ENCODE measurements at places on chromosomes 1 and 21. TPM values are rescaled to one million over a fixed set of nuclear protein-coding genes. Genes with fewer than 3 reads are reported as not detected.

DNA sequence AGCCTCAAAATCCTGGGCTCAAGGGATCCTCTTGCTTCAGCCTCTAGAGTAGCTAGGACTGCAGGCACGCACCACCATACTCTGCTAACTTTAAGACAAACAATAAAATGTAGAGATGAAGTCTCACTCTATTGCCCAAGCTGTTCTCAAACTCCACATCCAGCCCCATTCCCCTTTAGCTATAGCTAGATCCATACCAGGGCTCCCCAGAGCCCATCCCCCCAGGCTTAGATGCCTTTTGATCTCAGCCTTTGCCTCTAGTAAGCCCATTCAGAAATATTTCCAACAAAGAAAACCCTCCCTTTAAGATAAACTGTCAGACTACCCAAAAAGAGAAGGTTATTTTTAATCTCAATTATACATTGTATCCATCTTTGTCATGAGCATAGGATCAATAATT is 325.4 kb downstream of the CHRM3 start:
- no peak for DNase-seq

DNA sequence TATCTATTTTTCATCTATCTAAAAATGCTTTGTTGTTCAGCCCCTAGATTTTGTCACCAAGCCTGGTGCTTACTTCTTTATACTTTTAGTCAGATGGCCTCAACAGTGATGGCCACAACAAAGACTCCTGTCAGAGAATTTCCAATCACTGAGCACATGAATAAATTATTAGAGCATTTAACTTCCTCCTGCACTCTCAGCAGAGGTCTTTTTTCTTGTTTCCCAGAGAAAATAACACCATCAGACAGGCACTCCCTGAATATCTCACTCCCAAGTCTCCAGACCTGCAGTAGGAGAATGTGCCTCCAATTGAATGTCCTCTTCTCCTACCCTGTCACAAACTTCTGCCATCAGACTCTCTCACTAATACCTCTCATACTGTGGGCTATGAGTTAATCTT is 616.0 kb upstream of the NR5A2 start:
- no peak for DNase-seq

Gene CYB5RL
- 10.8 TPM for total RNA-seq

DNA sequence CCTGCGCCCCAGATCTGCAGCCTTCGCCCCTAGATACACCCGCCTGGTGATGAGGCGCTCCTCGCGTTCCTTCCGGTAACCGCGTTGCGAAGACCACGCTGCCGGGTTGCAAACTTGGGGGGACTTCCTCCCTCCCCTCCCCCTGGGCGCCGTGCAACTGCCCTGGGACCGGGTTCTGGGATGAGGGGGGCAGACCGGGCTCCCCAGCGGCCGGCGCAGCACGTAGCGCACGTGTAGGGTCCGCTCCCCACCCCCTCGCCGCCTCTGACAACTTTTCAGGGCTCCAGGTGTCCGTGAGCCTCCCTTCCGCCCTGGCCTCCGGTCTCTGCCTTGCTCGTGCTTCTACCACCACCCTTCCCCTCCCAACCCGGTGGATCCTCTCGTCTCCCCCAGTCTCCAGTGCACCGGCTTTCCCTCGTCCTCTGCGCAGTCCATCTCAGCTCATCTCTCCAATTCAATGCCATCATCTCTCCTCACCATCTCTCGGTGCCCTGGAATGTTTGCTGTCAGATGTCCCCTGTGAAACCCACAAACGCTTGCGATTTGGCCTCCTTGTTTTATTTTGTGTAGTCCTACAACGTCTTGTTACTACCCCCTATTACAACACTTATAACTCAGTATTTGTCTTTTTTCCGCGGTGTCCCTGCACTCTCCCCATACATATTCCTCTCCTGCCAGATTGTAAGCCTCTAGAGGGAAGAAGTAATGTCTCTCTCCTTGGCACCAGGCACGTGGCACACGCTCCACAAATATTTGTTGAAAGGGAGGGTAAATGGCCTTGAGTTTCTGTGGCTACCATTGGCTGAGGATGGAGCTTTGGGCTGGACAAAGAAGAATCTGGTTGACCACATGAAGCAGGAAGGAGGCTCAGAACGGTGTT is 782 bp downstream of the PCAT6 start:
- DNase-seq = peak; percentile 37

Gene VTCN1
- total RNA-seq = not detected

Gene NCAM2
- total RNA-seq = not detected

Gene RIPPLY3
- not detected for total RNA-seq

Gene OR2M5
- not detected for total RNA-seq

DNA sequence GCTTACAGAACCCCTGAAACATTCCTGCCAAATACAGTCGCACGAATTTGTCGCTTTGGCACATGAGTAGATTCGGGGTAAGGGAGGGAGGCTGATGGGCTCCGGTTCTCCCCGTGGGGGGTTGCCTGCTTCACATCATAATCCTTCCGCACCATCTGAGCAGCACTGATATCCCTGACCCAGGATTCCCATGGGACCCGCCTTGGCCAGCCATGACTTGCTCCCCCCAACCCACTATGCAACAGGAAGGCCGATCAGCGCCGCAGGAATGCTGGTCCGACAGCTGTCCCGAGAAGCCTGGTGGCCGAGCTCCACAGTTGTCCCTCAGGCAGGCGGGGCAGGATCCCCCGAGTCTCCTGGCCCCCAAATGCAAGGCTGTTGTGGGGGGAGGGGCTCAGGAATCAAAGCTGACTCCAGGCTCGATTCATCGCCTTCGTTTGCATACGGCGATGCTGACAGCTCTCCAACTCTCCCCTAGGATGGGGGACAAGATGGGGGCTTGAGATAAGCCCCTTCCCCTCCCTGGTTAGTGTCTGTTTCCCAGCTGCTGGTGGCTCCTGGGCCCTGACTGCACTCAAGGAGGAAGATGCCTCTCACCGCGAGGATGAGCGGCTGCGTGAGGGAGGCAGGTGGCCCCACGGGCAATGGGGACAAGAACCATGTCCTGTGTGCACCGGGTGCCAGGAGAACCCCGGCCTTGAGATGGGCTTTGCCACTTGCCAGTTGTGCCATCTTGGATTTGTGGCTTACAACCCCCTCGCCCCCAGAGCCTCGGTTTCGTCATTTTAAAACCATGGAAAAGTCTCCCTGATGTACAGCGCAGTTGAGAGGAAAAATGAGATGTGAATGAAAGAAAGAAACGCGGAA is 9.3 kb downstream of the DRAXIN start:
- DNase-seq = no peak

DNA sequence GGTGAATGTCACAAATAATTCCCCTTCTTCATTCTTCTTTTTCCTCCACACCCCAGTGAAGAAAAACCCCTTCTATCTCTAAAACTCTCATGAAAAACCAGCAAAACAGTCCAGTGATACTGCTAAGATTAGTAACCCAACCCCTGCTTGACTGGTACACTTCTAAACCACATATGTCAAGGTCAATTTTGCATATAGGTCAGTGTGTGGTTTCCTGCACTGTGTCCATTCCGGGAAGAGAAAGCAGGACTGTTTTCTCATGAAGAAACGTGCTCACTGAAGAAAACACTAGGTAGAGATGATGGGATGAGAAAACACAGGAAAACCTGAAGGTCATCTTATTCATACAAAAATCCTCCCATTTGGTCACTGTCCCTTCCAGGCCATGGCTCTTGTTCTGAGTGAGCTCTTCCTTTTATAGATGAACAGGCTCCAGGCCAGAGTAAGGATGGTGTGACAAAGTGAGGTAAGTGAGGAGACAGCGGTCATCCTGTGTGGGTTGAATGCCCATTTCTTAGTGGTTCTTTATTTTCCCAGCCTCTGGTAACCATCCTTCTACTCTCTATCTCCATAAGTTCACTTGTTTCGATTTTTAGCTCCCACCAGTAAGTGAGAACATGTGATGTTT is 122.7 kb downstream of the FASLG start:
- DNase-seq = no peak

- DNase-seq = no peak
Observed at GRCh38 chr1:230149751-230150584, 82.9 kb downstream of the GALNT2 start.

Gene FCAMR
- total RNA-seq = not detected

GRCh38 chr1:7784492-7785071 is 491 bp downstream of the PER3 start:
- DNase-seq = no peak

DNA sequence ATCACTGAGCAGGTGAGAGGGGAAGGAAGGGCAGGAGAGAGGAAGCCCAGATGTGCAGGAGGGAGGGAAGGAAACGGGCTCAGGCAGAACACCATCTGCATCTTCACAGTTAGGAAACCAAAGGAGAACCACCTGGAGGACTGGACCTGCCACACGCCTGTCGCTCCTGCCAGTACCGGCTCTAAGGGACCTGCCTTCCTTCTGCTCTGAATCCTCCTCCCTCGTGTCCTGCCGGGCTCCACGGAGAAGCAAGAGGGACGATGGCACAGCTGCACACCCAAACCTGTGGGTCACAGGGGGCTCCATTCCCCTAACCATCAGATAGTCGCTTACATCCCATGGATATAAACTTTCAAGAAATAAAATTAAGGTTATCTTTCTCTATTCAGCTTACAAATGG is 56.1 kb downstream of the TOR1AIP2 start:
- DNase-seq = no peak

- DNase-seq = no peak
Observed at GRCh38 chr1:30679201-30679975, 44.0 kb downstream of the MATN1 start.

DNA sequence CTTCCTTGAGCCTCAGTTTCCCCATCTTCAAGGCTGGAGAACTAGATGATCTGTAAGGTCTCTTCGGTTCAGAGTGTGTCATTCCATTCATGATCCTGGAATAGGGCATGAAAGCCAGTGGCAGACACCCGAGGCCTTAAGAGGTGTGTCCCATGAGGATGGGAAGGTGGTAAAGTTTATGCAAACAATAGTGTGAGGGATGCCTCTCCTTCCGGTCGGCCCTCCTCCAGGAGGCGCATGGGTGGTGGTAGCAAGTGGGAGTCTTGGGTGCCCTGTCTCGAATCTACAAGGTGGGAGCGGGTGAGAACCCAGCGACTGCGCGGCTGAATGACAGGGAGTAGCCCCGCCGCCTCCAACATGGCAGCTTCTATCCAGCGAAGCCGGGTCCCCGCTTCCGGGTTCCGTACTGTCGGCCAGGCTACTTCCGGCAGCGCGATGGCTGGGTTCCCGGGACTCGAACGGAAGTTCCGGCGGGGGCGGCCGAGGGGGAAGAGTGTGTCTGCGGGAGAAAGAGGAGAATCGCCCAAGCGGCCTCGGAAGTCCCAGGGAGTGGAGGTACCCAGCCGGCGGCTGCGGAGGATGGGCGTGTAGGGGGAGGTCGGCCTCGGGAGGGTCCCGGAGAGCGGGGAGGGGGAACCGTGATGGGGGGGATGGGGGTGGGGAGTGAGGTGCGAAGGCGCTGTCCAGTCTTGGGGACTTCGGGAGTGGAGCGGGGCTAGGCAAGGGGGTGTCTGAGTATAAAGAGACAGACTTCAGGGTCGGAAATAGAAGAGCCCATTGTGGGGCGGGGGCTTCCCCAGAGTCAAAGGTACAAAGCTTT is at the start of gene LYPLA2:
TSS of gene LYPLA2 (plus strand) at position 450 of the 820 bp plus-strand sequence. CDS start 1,538 bp downstream, outside the sequence.
- DNase-seq = peak; percentile 91

- no peak for DNase-seq
Observed at GRCh38 chr1:97989094-97989680, 68.4 kb upstream of the DPYD start.

Gene GPR52
- 2.9 TPM for total RNA-seq

DNA sequence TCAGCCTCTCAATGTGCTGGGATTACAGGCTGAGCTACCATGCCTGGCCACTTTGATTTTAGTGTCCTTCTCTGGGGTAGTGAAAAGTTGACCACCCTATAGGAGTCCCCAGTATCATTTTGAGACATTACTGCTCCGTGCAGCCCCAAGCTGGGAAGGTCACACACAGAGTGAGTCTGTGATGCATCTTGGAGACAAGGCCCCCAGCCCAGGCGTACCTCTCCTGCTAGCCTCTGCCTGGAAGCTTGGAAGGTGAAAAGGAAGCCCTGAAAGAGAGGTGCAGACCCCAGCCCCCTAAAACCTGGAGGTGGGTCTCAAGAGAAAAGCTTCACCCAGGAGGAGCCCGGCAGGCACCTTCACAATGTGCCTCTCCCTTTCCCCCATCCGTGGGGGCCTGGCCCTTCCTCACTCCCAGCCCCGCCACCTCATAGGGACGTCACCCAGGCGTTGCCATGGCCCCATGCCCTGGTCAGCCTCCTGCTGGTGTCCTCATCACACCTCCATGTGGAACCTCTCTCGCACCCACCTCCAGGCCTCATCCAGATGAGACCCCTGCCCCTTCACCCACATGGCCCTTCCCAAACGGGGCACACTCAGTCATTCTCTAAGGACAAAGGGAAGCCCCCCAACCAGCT is 5.6 kb upstream of the ARF1 start:
- DNase-seq = no peak

- no peak for DNase-seq
Observed at GRCh38 chr1:49906365-49906764, 117.4 kb downstream of the AGBL4 start.

DNA sequence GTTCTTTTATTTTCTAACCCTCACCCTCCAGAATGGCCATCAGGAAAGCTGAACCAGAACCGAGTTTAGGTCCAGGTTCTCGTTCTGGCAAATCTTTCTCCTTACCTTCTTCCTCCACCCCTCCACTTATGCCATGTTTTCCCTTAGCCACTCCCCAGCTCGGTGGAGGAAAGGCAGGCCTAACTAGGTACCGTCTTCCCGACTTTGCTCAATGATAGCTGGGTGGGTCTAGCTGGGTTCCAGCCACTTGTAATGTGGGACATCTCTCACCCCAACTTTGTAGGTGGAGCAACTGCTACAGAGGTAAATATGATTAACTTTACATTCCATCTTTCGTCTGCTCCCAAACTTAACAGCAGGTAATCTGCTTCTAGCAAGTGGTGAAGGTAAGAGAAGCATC is 646 bp downstream of the BNIPL start:
- DNase-seq = no peak

- DNase-seq = no peak
Observed at GRCh38 chr1:247118946-247119446, 14.8 kb upstream of the ZNF669 start.

DNA sequence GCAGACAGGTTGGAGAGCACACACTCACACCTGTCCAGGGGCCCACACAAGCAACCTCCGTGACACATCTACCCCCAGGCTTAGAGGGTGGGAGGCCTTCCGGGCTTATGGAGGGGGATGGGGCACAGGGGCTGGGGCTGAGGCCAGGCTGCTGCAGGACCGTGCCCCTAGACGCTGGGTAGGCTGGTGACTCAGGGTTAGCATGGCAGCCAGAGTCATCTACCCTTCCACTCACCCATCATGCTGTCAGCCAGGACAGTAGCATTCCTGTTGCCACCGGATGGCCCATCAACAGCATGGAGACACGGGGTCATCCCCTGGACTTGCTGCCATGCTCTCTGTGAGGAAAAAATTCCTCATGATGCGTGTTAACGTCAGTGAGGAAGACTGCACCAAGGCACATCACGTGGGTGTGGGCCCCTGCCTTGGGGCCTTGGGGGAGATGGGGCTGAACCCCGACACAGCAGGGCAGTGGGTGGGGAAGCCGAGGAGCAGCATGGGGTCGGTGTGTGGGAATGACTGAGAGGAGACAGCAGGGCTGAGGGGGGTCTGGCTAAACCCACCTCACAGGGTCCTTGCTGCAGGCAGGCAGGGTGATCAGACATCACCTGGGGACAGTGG is 52.8 kb downstream of the WNT9A start:
- DNase-seq = peak; percentile 4

- DNase-seq = no peak
Observed at GRCh38 chr1:73306899-73307555, 890.9 kb downstream of the LRRIQ3 start.

- no peak for DNase-seq
Observed at GRCh38 chr1:40768146-40768990, 15.2 kb upstream of the KCNQ4 start.

Gene CFAP107
- total RNA-seq = not detected

- DNase-seq = no peak
Observed at GRCh38 chr1:111600886-111601386, 18.7 kb upstream of the RAP1A start.

GRCh38 chr21:32653326-32653901 is 41.2 kb upstream of the CFAP298 start:
- DNase-seq = peak; percentile 41

Data from activated CD4-positive, alpha-beta T cell treated with anti-CD3 and anti-CD28 coated beads, Interleukin-2, amount 10 ng/mL, durations not matched to agents 7 days and 5 days (primary cell).